Activated T-cell treated with anti-CD3 and anti-CD28 coated beads, Interleukin-2, amount 50 U/mL, for 72 hours (primary cell): ENCODE measurements at places on chromosomes 3 and 15.

DNA sequence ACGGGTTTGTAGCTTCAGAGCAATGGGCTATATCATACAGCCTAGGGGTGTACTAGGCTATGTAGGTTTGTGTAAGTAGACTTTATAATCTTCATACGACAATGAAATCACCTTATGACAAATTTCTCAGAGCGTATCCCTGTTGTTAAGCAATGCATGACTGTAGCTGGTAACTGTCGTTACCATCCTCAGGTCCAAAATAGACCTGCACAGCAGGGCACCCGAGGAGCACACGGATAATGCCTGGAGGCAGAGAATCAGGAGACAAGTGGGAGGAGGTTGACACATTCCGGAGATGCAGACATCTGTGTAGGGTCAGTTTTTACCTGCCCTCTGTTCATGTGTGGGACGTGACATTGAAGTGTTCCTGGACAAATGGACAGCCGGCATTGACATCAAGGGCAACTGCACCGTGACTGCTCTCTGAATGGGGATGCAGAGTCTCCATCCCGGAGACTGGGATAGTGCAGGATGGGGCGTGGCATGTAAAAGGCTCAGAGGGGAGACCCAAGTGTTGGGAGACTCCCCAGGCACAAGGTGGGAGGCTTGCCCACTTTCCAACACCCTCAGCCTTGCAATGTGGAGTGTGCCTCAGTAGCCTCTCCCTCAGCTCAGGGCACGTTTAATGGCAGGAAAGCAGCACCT is 45.9 kb upstream of the PGPEP1L start:
- no peak for DNase-seq

GRCh38 chr15:47961401-47962090 is 159.2 kb upstream of the SLC24A5 start:
- DNase-seq = peak; percentile 1

- DNase-seq = no peak
Observed at GRCh38 chr15:66982250-66982649, 83.2 kb upstream of the SMAD3 start.

DNA sequence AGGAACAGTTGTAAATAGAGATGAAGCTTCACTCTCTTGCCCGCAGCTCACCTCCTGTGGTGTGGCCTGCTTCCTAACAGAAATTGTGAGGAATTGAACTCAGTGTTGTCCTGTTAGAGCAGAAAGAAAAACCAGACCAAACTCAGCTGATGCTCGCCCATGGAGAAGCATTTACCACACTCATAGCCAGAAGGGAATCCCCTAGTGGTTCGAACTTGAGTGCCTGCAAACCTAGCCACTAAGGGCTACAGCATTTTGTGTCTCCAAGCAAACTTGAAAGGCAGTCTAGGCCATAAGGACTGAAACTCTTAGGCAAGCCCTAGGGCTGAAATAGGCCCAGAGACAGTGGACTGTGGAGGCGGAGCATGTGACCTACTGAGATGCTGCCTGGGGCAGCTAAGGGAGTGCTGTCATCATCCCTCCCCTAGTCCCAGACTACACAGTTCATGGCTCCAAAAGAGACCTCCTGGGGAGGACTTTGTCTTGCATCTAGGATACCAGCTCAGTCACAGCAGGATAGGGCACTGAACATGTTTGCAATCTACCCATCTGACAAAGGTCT is 44.5 kb upstream of the MCTP2 start:
- no peak for DNase-seq

DNA sequence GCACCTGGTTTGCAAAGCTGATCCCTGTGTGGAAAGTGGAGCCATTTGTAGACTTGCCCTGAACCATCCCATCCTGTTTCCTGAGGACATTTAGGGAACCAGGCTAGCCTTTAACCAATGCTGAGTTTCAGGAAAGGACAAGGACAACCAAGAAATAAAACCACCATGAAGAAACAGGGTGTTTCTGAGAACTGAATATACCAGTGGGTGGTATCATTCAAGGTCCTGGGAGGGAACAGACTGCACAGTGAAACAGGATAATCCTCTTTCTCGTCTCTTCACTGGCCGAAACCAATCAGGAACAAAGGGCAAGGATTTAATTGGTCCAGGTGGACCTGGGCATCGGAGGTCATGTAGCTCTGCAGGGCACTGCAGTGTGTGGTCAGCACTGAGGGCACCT is 21.8 kb downstream of the ZNF860 start:
- no peak for DNase-seq

DNA sequence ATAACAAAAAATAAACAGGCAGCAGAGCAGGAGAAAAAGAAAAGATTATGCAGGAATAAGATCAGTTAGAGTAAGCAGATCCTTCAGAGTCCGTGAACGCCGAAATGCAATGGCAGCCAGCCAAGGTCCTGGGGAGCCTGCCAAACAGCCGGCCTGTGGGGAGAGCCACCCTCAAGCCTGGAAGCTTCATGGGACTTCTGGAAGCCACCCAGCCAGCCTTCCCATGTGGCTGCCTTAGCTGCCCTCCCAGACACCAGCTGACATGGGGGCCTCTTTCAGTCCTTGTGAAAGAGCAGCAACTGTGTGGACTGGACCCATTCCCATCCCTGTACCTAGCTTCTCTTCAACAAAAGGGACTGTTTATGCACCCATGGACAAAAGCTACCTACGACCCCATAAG is 64.9 kb upstream of the RAD18 start:
- no peak for DNase-seq

DNA sequence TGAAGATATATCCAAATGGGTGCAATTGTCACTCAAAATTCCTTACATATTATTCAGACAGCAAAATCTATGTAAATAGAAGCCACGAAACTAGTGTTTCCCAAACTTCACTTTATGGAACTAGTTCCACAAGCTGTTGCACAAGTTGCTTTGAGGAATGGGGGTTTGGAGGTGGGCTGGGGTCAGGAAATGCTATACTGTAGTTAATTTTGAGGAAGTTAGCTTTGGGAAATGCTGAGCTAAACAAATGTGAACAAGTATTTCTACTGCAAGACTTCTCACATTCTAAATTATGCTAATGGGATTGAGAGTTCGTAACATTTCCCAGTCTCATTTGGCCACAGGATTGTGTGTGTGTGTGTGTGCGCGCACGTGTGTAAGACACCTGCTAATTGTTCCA is 28.7 kb upstream of the SAMMSON start:
- DNase-seq = no peak

GRCh38 chr3:14137004-14137403 is 12.2 kb downstream of the TMEM43 start:
- no peak for DNase-seq

- DNase-seq = no peak
Observed at GRCh38 chr3:12265508-12265907, 23.4 kb upstream of the PPARG start.

- DNase-seq = no peak
Observed at GRCh38 chr3:9180764-9181117, 68.7 kb downstream of the SRGAP3 start.

DNA sequence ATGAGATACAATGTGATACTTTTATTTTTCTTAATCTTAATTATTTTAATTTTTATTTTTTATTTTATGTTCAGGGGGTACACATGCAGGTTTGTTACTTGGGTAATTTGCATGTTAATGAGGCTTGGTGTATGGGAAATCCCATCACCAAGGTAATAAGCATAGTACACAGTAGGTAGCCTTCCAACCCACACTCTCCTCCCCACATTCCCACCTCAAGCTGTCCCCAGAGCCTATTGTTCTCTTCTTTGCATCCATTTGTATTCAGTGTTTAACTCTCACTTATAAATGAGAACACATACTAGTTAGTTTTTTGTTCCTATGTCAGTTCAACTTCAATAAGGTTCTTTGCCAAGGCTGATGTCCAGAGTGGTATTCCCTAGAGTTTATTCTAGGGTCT is 1375.4 kb downstream of the NSUN3 start:
- no peak for DNase-seq

DNA sequence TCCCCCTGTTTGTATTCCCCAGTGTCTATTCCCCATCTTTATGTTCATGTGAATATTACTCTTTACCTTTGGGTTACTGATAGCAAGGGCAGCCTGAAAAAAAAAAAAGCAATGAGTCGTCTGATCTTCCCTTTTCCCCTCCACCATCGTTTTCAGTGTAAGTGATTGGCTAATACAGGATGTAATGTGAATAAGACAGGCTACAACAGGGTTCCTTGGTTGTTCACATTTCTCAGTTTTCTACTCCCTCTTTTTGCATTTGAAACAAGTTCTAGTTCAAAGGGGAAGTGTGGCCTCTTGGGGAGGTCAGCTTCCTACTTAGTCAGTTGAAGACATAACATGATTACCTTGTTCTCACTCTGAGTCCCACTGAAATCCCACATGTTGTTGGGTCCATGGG is 278.0 kb upstream of the TRIM42 start:
- DNase-seq = no peak

DNA sequence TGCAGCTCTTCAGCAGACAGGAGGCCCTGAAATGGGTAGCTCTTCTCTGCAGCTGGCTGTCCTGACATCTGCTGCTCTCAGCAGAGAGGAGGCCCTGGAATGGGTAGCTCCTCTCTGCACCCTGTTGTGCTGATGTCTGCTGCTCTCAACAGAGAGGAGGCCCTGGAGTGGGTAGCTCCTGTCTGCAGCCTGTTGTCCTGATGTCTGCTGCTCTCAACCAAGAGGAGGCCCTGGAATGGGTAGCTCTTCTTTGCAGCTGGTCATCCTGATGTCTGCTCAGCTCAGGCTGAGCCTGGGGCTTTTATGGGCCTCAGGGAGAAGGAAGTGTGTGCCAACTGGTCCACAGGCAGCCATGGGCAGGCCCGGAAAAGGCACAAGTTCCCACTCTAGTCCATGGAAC is 66.6 kb downstream of the PIK3CB start:
- no peak for DNase-seq

- DNase-seq = peak; percentile 7
Observed at GRCh38 chr3:189233225-189233858, 61.6 kb downstream of the TPRG1 start.

GRCh38 chr3:70933105-70933810 is 620.8 kb upstream of the MDFIC2 start:
- DNase-seq = no peak

DNA sequence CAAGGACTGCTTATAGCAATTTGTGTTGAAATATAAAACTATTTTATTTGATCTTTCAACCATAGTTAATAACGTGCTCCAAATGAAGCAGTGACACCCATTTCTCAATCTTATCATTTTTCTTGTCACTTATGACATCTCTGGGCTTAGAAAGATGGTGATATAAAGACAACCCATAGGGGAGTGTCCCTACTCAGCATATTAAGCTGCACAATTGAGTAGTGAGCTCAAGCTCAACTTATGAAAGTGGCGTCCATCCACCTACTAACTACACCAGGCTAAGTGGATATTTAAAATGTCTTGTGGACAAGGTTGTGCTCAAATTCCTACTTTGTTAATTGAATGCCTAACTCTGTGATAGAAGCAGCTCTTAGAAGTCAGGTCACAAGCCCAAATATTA is 46.7 kb downstream of the SLC9C1 start:
- DNase-seq = no peak

- no peak for DNase-seq
Observed at GRCh38 chr15:54582863-54583643, 604.8 kb downstream of the UNC13C start.

DNA sequence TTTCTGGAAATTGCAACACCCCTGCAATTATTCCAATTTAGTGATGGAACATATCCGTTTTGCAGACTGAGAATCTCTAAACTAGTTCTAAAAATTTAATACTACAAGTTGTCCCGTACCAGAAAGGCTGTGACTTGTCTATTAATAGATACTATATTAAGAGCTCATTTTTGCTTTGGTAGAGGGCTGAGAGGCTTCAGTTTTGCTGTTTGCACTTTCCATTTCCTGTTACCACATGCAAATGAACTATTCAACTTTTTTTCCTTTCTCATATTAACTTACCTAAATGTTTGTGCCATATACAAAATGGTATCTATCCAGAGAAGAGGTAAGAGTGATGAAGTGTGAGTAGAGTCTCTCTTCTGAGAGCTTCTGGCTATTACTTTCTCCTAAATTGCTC is 101.5 kb upstream of the CRBN start:
- no peak for DNase-seq

DNA sequence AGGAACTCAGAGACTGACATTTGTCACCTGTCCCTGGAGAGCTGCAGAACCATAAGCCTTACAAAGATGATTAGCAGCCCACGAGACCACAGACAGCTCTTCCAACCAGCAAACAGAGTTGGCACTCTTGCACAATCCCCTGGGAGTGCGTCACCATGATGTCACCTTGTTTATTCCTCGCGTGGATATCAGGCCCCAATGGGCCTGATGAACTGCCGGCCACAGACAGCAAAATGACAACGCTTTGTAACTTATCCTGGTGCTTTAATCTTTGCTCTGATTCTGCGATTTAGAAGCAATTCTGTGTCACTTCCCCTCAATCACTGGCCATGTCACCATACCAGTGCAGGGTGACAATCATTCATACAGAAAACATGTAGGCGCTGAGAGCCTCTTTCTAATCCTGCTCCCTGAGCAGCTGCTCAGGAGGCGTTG is 89.2 kb downstream of the TAMM41 start:
- no peak for DNase-seq

DNA sequence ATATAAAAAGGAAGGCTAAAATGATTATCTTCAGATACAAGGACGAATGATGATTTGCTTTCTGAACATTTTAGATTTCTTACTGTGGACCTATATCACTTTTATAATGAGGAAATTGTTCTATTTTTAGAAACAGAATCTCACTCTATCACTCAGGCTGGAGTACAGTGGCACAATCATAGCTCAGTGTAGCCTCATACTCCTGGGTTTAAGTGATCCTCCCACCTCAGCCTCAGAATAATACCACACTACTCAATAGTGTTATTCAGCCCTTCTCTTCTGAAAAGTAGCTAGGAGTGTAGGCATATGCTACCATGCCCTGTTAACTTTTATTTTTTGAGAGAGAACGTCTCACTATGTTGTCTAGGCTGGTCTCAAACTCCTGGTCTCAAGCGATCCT is 15.8 kb downstream of the DNAJC13 start:
- no peak for DNase-seq

DNA sequence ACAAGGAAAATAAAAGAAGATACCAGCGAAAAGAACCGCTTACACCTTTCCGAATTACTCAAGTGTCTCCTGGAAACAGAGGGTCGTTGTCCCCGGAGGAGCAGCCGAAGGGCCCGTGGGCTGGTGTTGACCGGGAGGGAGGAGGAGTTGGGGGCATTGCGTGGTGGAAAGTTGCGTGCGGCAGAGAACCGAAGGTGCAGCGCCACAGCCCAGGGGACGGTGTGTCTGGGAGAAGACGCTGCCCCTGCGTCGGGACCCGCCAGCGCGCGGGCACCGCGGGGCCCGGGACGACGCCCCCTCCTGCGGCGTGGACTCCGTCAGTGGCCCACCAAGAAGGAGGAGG is 325 bp downstream of the ALCAM start:
- peak; percentile 58 for DNase-seq
